Ascending aorta (tissue), 2 donors: ENCODE measurements at places on chromosomes 1 and 21. TPM values are rescaled to one million over a fixed set of nuclear protein-coding genes. Genes with fewer than 3 reads are reported as not detected.

DNA sequence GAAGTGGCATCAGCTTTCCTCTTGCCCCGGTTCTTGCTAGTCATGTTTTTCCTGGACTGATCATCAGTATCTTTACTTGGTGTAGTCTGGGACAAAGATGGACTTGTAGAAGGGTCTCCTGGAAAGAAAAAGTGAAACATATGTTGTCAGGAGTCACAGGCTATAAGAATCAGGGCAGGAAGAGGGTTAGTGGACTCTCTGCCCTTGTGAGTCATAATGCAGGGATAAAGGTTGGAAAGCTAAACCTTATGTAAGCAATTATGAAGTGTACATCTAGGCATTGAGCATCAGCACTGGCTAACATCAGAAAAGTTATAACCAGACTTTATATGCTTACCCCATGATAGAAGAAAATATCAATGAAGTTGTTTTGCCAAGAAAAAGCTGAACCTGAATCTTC lies 51.2 kb downstream of the XKR8 start:
- no peak for DNase-seq

DNA sequence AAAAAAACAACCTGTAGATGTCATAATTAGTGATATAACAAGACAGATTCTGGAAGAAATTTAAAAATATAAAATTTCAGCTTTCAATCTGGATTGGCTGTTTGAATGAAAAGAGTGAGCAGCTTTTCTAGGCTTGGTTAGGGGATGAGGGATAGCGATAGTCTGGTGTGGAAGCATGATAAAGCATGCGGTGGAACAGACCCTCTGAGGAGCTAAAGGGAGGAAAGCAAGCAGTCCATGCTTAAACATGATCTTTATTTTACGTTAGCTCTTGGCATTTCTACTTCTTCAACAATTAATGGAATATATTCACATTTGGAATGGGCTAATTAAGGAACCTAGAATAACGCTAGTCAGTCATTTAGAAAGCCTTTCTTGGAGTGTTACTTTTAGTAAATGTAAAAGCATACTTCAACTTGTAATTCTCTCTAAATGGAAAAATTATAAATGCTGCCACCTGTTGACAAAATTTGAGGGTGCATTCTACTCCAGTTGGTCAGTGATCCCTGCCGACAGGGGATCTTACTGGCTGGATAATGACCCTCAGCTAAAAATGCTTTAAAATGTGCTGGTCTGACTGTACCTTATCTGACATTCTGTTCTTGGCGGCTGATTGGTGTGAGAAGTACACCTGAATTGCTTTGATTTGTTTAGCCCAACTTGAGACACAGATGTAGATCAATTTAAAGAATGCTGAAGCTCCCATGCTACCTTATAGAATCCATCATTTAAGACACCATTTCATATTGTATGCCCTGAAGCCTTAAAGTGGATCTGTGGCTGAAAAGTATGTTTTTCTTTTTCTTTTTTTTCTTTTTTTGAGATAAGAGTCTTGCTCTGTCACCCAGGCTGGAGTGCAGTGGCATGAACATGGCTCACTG lies 61.2 kb downstream of the AK4 start:
- DNase-seq = no peak

GRCh38 chr1:198936371-198937083 lies 297.7 kb downstream of the PTPRC start:
- no peak for DNase-seq

- DNase-seq = no peak
These were observed 19.9 kb downstream of the ALDH9A1 start for GRCh38 chr1:165678509-165678908.

The OR2T2 gene
- total RNA-seq = not detected
